Tracheal epithelial cell (primary cell): ENCODE measurements at places on chromosomes 5 and 9. TPM values are rescaled to one million over a fixed set of nuclear protein-coding genes. Genes with fewer than 3 reads are reported as not detected.

ZCCHC9 gene
- total RNA-seq, result 24.1 and 24.7 TPM in 2 replicates

PCDHB3 gene
- 0.21 and 0.48 TPM in 2 replicates for total RNA-seq

NUTM2F gene
- total RNA-seq, result not detected in 2 replicates

NPR3 gene
- total RNA-seq, result 2.9 and 12.8 TPM in 2 replicates

ZFP2 gene
- 0.72 and 1.5 TPM in 2 replicates for total RNA-seq

UGT3A1 gene
- 1.4 TPM in 1 of 2 replicates, not detected in the other for total RNA-seq

PRSS3 gene
- total RNA-seq, result 14.2 and 48.0 TPM in 2 replicates

AGXT2 gene
- under 0.01 TPM in 1 of 2 replicates, not detected in the other for total RNA-seq

ANKDD1B gene
- 0.72 and 1.5 TPM in 2 replicates for total RNA-seq

IL5 gene
- total RNA-seq, result not detected in 2 replicates

GIN1 gene
- total RNA-seq, result 7.2 and 8.1 TPM in 2 replicates

LMAN2 gene
- 295 and 378 TPM in 2 replicates for total RNA-seq

NMUR2 gene
- not detected in 2 replicates for total RNA-seq

PCDHGA10 gene
- 2.2 and 4.3 TPM in 2 replicates for total RNA-seq

SLC6A7 gene
- under 0.01 TPM in 1 of 2 replicates, not detected in the other for total RNA-seq

KIAA1958 gene
- 2.2 and 2.8 TPM in 2 replicates for total RNA-seq

TLX3 gene
- 0.24 TPM in 1 of 2 replicates, not detected in the other for total RNA-seq

IGFBPL1 gene
- under 0.01 TPM in 1 of 2 replicates, not detected in the other for total RNA-seq

PCDHGB4 gene
- 0.64 and 5.3 TPM in 2 replicates for total RNA-seq

MSX2 gene
- under 0.01 TPM in 1 of 2 replicates, not detected in the other for total RNA-seq

PCDHA9 gene
- under 0.01 TPM in 2 replicates for total RNA-seq

EHMT1 gene
- 50.1 and 57.1 TPM in 2 replicates for total RNA-seq

GPR151 gene
- total RNA-seq, result not detected in 2 replicates

FBP2 gene
- not detected in 2 replicates for total RNA-seq

TAF11L5 gene
- total RNA-seq, result not detected in 2 replicates

SCGB3A2 gene
- not detected in 2 replicates for total RNA-seq

TAF1L gene
- under 0.01 TPM in 2 replicates for total RNA-seq

C5orf34 gene
- total RNA-seq, result 0.85 and 1.4 TPM in 2 replicates

RAI14 gene
- total RNA-seq, result 49.4 and 111 TPM in 2 replicates

ITGA2 gene
- total RNA-seq, result 46.3 and 76.4 TPM in 2 replicates

LCNL1 gene
- total RNA-seq, result not detected in 2 replicates

PCDHB7 gene
- under 0.01 TPM in 1 of 2 replicates, not detected in the other for total RNA-seq

PITX1 gene
- total RNA-seq, result 43.9 and 87.6 TPM in 2 replicates

UNC13B gene
- 18.8 and 21.7 TPM in 2 replicates for total RNA-seq

GABRA6 gene
- not detected in 2 replicates for total RNA-seq

HSD17B4 gene
- total RNA-seq, result 142 and 187 TPM in 2 replicates

TNIP1 gene
- total RNA-seq, result 73.5 and 316 TPM in 2 replicates

STC2 gene
- 130 and 235 TPM in 2 replicates for total RNA-seq

DNAI1 gene
- not detected in 2 replicates for total RNA-seq

SPATA31A7 gene
- total RNA-seq, result not detected in 2 replicates

SOHLH1 gene
- total RNA-seq, result not detected in 2 replicates

GPSM1 gene
- 13.4 and 34.0 TPM in 2 replicates for total RNA-seq

HNRNPH1 gene
- total RNA-seq, result 268 and 297 TPM in 2 replicates

PLPPR1 gene
- total RNA-seq, result under 0.01 TPM in 1 of 2 replicates, not detected in the other

CER1 gene
- total RNA-seq, result not detected in 2 replicates

ADGRV1 gene
- 0.85 and 0.96 TPM in 2 replicates for total RNA-seq

LCN1 gene
- not detected in 2 replicates for total RNA-seq

MPDZ gene
- total RNA-seq, result 6.4 and 13.7 TPM in 2 replicates

ZNF189 gene
- total RNA-seq, result 9.2 and 11.6 TPM in 2 replicates

SARDH gene
- 0.85 and 0.96 TPM in 2 replicates for total RNA-seq

ZNF483 gene
- total RNA-seq, result 0.64 and 1.4 TPM in 2 replicates

POLR3G gene
- total RNA-seq, result 7.0 and 9.4 TPM in 2 replicates

TRPM3 gene
- 1.2 TPM in 1 of 2 replicates, not detected in the other for total RNA-seq

FBP1 gene
- total RNA-seq, result not detected in 2 replicates

KCNN2 gene
- total RNA-seq, result 0.21 TPM in 1 of 2 replicates, not detected in the other

WDR38 gene
- total RNA-seq, result not detected in 2 replicates

OTULINL gene
- total RNA-seq, result 0.64 and 1.2 TPM in 2 replicates

FANCC gene
- total RNA-seq, result 3.4 and 3.6 TPM in 2 replicates

APC gene
- 32.3 and 35.2 TPM in 2 replicates for total RNA-seq

CRB2 gene
- under 0.01 TPM in 1 of 2 replicates, not detected in the other for total RNA-seq
